Left lung (tissue), 14 donors: ENCODE measurements at places on chromosomes 2 and 18. TPM values are rescaled to one million over a fixed set of nuclear protein-coding genes. Genes with fewer than 3 reads are reported as not detected.

CHMP1B gene
- 38.5 TPM for polyA plus RNA-seq

SFTPB gene
- 605 TPM for polyA plus RNA-seq

COX5B gene
- polyA plus RNA-seq, result 114 TPM

IL1F10 gene
- not detected for polyA plus RNA-seq

ANKRD30B gene
- polyA plus RNA-seq, result not detected

RUFY4 gene
- polyA plus RNA-seq, result 0.51 TPM

SLC25A12 gene
- polyA plus RNA-seq, result 25.6 TPM

C2orf80 gene
- polyA plus RNA-seq, result not detected

ALPI gene
- polyA plus RNA-seq, result not detected

TCF23 gene
- polyA plus RNA-seq, result 0.21 TPM

NEU2 gene
- not detected for polyA plus RNA-seq

AGFG1 gene
- polyA plus RNA-seq, result 64.7 TPM

RFX8 gene
- polyA plus RNA-seq, result 0.88 TPM

TOGARAM2 gene
- 1.7 TPM for polyA plus RNA-seq

SERPINB10 gene
- polyA plus RNA-seq, result 0.40 TPM

CCL20 gene
- 0.61 TPM for polyA plus RNA-seq

ELOA2 gene
- not detected for polyA plus RNA-seq

STON1 gene
- 23.5 TPM for polyA plus RNA-seq

PLCL1 gene
- 13.1 TPM for polyA plus RNA-seq

TTN gene
- polyA plus RNA-seq, result 2.5 TPM

MITD1 gene
- 45.1 TPM for polyA plus RNA-seq

HOXD4 gene
- polyA plus RNA-seq, result 0.34 TPM

FARP2 gene
- polyA plus RNA-seq, result 50.2 TPM

FAM98A gene
- polyA plus RNA-seq, result 28.5 TPM

UGT1A3 gene
- not detected for polyA plus RNA-seq

HOXD10 gene
- 0.59 TPM for polyA plus RNA-seq
